ENCODE measurements at places on chromosomes 2 and 18.

DNA sequence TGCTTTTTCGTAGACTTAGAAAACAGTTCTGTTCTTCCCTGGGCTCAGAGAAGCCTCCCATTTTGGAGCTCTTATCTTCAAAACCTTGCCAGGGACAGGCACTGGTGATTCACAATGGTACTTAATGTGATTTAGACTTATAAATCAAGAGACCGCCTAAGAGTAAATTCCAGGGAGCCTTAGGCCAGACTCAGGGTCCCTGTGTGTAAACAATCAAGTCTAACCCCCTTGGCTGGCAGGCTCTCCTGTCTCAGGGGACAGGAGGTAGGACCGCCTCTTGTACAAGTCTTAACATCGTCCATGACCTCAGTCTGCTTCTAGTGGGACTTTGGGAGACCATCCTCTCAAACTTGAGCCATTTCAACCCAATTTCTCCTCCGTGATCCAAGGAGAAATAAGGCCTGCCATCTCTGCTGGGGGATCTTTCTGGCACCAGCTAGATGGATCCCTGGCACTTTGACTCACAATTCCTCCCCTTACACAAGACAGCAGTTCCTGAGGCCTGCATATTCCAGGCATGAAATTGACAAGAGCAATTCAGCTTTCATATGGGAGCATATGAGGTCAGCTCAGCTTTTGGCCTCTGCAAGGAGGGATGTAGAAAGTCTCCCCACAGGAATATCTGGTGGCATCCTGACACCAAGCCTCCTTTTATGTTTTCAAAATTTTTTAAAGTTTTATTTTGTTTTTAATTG, 487.0 kb downstream of the TNS1 start:
- DNase-seq, result no peak

DNA sequence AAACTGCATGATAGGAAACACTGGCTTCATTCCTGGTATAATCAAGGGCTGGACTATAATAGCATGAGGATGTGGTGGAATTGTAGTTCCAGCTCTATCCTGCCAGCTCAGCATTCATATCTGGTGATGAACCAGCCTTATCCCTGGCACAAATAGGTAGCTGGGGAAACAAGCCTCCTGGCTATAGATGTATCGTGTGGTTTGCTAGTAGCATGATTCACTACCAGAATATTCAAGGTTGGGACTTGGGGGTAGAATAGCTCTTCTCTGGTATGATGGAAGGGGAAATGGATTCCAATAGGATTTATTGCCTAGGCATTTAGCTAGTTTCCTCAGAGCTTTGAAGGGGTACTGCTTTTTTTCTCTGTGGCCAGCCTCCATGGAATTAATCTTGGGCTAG, 532.8 kb downstream of the FBXO15 start:
- DNase-seq, result no peak

DNA sequence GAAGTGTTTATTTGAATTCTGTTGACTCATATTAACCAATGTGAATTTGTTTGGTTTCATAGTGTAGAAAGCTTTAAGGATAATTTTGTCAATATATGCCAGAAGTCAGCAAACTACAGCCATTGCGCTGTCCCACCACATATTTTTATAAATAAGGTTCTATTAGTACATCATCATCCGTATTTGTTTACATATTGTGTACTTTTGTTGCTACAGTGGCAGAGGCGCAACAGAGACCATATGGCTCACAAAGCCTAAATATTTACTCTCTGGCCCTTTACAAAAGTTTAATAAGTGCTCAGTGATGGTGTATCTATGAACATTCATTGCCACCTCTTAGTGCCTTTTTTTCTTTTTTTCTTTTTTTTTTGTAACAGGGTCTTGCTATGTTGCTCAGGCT, 6.4 kb downstream of the ERLEC1 start:
- no peak for DNase-seq

DNA sequence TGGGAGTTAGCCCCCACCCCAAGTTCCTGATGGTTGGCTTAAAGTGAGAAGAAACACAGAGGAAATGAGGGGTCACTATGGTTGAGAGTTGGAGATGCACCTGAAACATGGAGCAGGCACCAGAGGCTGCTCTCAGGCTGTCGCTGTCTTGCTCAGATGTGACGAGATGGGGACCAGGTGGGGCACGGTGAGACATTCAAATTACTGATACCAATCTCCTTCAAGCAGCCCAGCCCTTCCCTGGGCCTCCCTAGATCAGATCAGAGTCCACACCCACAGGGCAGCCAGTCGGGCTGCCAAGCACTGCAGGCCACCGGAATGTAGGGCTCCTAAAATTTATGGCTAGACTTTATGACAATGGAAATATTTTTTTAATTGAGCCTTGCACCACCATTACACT, 176.6 kb downstream of the CELF4 start:
- DNase-seq, result no peak

- no peak for DNase-seq
Observed at GRCh38 chr18:3595369-3596273, 145.6 kb downstream of the TGIF1 start.

DNA sequence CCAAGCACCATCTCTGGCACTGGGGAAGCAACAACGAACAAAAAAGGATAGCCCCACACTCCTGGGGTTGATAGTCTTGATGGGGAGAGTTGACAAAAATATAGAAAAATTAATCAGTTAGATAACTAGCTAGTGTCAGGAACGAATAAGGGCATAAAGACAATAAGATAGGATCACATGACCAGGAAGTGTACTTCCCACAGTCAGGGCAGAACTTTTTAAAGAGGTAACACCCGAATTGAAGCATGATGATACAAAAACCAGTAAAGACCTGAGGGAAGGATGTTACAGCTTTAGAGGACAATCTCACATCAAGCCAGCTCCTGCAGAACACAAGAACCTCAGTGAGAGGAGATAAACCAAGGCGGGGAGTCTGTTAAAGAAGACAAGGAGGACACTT, 295.4 kb upstream of the CRIM1 start:
- no peak for DNase-seq

GRCh38 chr2:1644427-1644826, 99.9 kb downstream of the PXDN start:
- no peak for DNase-seq

DNA sequence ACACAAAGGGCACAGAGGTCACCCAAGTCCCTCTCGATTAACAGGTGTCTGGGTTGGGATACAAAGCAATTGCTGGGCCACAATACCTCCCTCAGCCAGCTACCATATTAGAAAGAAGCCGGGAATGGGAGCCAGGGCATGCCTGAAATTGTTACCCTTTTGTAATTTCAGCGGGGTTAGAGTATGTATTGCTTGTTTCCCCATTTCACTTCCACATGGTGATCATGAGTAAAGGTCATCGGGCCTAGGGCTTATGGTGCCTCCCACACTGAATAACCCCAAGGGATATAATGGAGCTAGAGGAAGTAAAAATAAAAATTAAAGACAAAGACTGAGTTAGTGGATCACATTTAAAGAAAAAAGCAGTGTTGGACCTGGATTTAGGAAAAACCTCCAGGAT, 437.2 kb upstream of the KLHL29 start:
- DNase-seq, result no peak

DNA sequence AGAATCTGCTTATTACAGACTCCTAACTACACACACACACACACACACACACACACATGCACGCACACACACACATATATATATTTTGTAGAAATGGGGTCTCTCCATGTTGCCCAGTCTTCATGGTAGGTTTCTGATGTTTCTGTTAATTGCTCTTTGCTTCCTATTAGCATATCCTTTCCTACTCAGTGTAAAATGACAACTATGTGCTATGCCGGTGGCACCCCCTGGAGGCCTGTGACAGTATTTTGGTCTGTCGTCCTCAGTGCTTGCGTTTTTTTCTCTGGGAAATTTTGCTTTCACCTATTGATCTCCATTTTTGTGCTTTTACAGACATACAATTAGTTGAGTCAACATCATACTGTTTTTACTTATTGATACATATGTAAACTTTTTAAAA, 322.1 kb downstream of the LRRTM1 start:
- DNase-seq, result no peak

DNA sequence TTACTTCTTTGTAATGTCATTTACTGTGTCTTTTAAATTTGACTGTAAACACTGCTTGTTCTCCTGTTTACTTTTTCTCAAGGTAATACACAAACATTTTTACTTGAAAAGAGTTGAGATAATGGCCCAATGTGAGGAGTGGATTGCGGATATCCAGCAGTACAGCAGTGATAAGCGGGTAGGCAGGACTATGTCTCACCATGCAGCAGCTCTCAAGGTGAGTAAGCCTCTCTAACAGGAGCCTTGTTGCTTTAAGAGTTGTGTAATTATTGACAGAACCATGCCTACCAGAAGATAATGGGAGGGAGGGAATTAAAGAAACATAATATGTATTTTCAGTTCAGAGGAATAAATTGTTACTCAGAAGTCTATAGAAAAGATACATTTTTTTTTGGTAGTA, 16.5 kb upstream of the TTC27 start:
- no peak for DNase-seq

GRCh38 chr2:85583667-85584353, 421 bp upstream of the VAMP5 start:
- no peak for DNase-seq

DNA sequence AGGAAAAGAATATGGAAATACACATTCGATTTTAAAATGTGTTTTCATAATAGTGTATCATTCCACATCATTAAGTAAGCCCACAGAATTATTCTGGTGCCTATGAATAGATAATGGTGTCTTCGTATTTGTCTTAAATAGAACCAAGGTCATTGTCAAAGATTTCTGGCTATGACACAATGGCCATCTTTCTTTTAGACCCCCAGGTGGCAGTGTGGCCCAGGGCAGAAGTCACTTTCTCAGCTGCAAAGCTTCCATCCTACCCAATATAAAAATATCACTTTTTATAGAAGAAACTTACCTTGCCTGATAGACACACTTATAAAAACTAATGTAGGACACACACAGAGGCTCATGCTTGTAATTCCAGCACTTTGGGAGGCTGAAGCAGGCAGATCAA, 57.5 kb downstream of the ZRANB3 start:
- no peak for DNase-seq

DNA sequence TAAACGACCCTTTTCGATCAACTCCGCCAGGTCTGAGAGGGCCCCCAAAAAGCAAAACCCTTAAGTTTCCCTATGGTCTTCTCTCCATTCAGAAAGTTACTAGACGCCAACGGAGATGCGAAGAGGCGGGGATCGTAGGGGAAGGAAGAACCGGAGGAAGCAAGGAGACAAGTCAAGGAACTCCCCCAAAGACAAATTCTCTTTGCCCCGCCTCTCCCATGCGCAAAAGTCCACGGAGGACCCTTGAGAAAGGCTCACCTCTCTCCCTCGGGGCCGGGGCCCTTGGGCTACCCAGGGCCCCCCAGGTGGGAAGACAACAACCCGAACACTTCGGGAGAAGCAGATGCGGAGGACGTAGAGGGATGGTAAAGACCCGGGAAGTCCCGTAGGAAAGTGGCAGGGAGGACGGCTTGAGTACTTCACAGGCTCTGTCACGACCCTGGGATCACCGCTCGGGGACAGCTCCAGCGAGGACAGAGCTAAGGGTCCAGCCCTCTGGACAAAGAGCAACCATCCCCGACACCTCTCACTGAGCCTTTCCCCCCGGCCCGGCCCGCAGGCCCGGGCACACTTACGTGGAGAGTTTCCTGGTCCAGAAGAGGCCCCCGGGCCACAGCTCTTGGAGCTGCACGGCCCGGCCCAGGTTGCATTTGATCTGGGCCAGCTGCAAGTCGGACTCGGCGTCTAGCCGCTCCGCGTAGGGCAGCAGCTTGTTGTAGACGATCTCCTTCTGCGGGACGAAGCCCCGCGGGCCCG, 647 bp downstream of the PSME4 start:
- DNase-seq, result no peak

- no peak for DNase-seq
Observed at GRCh38 chr18:13374096-13374467, 155.5 kb downstream of the LDLRAD4 start.

- no peak for DNase-seq
Observed at GRCh38 chr2:224947566-224947965, 94.7 kb downstream of the DOCK10 start.

- DNase-seq, result no peak
Observed at GRCh38 chr18:8967573-8967972, 134.9 kb upstream of the NDUFV2 start.

GRCh38 chr2:173555833-173556232, 201.2 kb downstream of the CDCA7 start:
- no peak for DNase-seq

GRCh38 chr18:62436636-62437234, 86.1 kb upstream of the ZCCHC2 start:
- no peak for DNase-seq

DNA sequence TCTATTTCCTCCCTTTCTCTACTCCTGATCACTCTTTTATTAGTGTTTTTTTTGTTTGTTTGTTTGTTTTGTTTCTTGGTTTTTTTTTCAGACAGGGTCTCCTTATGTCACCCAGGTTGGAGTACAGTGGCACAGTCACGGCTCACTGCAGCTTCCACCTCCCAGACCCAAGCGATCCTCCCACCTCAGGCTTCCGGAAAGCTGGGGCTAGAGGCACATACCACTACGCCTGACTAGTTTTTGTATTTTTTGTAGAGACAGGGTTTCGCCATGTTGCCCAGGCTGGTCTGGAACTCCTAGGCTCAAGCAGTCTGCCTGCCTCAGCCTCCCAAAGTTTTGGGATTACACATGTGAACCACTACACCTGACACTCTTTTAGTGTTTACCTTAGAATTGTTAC, 122.3 kb downstream of the ATL2 start:
- no peak for DNase-seq

GRCh38 chr2:101113441-101114267, 37.5 kb downstream of the TBC1D8 start:
- DNase-seq, result peak; percentile 51

- DNase-seq, result peak; percentile 59
Observed at GRCh38 chr2:223692191-223692947, 90.2 kb upstream of the SCG2 start.

DNA sequence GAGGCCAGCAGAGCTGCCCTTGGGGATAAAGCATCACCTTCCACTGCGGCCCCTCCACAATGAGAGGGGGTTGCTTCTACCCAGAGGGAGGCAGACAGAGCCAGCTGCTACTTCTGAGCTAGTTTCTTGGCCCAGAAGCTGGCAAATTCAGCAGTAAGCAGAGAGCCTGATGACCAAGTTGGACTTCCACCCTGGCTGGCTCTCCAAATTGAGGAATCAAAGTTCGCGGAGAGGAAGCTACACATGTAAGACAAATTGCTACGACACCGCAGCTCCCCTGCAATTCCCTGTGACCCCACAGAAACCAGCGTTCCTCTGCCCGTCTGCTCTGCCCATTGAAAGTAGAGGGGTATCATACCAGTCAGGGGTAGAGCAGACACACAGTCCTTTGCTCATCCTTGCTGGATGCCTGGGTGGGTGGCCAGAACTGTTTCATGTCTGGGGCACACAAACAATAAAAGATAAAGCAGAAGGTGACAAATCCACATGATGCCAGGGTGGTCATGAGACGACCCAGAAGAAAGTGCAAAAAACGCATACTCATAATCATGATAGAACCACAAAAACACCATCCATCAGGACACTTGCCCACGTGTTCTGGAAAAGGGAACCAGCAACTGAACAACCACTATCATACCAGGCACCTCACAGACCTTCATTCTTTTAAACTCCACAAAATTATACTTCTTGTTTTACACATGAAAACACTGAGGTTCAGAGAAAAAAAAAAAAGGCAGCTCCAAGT, 5.4 kb downstream of the TFCP2L1 start:
- DNase-seq, result no peak
